ENCODE measurements at places on chromosomes 1 and 21.

- no peak for DNase-seq
Observed at GRCh38 chr1:173417563-173417962, 59.6 kb upstream of the PRDX6 start.

DNA sequence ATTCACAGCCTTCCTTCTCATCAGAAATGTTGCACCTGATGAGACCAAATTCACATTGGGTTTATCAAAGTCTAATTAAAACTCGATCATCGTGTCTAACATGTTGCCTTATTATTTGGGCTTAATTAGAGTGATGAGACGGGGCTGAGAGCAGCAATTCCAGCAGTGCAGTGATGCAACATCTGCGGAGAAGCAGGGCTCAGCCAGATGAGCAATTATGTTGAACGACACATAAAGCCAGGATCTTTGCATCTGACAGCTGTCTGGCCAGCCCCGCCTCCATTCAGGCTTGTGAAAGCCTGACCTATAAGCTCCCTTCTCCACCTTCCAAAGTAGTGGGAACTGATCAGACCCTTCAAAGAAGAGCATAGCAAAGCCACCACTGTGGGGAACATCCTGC lies 109.8 kb downstream of the C1orf94 start:
- no peak for DNase-seq

- DNase-seq: no peak
Observed at GRCh38 chr1:164557270-164557669, 1.7 kb upstream of the PBX1 start.

- DNase-seq: no peak
Observed at GRCh38 chr1:197850042-197850441, 52.4 kb upstream of the C1orf53 start.

DNA sequence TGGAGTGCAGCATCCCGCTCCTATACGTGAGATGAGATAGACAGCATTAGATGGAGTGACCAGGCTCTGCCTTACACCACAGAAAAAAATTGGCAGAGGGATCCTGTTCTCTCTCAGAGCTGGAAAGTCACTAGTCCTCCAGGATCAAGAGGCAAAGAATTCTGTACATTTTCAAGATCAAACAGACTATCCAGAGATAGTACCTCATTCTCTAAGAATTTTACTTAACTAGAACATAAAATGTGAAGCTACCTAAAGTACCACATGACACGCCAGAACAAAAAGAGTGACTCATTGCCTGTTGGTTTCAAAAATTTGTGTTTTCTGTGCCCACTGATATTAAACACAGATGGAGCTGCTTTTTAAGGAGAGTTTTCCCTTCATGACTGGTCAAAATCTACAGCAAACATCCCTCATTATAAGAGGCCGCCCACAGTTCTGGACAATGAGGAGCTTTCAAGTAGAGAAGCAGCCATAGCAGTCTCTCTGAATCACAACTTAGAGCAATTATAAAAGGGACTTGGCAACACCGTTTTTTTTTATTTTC lies 32.3 kb downstream of the CD160 start:
- no peak for DNase-seq

All from stimulated activated CD4-positive, alpha-beta T cell treated with anti-CD3 and anti-CD28 coated beads, Interleukin-2, amount 100 ng/mL, for 24 hours (primary cell).